ENCODE measurements at places on chromosomes 4 and X. TPM values are rescaled to one million over a fixed set of nuclear protein-coding genes. Genes with fewer than 3 reads are reported as not detected.

TMEM47 gene
- total RNA-seq = 67.2 TPM

PLS3 gene
- total RNA-seq = 730 TPM

ASB9 gene
- 17.4 TPM for total RNA-seq

HAND2 gene
- 13.7 TPM for total RNA-seq

ARL9 gene
- total RNA-seq = 0.14 TPM

GAGE12H gene
- total RNA-seq = not detected

HMGB3 gene
- 41.6 TPM for total RNA-seq

ABCG2 gene
- 7.0 TPM for total RNA-seq

C4orf54 gene
- not detected for total RNA-seq

HELT gene
- total RNA-seq = not detected

PNMA5 gene
- not detected for total RNA-seq

RGN gene
- total RNA-seq = 1.9 TPM

SORCS2 gene
- total RNA-seq = not detected

NDP gene
- total RNA-seq = 1.2 TPM

COL25A1 gene
- total RNA-seq = 7.8 TPM

MAGEB2 gene
- not detected for total RNA-seq

GPR82 gene
- not detected for total RNA-seq

FAM149A gene
- total RNA-seq = 0.36 TPM

GATB gene
- total RNA-seq = 19.9 TPM

PHOX2B gene
- not detected for total RNA-seq

EPGN gene
- 0.13 TPM for total RNA-seq

ARHGAP4 gene
- total RNA-seq = 35.1 TPM

PASD1 gene
- total RNA-seq = not detected

NPNT gene
- total RNA-seq = under 0.01 TPM

GSX2 gene
- not detected for total RNA-seq

PCSK1N gene
- not detected for total RNA-seq

TDO2 gene
- total RNA-seq = not detected

CLIC2 gene
- total RNA-seq = 18.0 TPM

BST1 gene
- 6.0 TPM for total RNA-seq

PRMT9 gene
- 12.0 TPM for total RNA-seq

USP17L24 gene
- total RNA-seq = not detected

SLC6A14 gene
- not detected for total RNA-seq

SPON2 gene
- 0.57 TPM for total RNA-seq

SH3RF1 gene
- 27.1 TPM for total RNA-seq

TMEM187 gene
- total RNA-seq = 3.7 TPM

CCDC110 gene
- total RNA-seq = 0.43 TPM

MORC4 gene
- total RNA-seq = 22.5 TPM
